ENCODE measurements at places on chromosomes 16 and 17. TPM values are rescaled to one million over a fixed set of nuclear protein-coding genes. Genes with fewer than 3 reads are reported as not detected.

PPP1R1B gene
- not detected for total RNA-seq

KRTAP2-1 gene
- not detected for total RNA-seq

- no peak for DNase-seq
Observed at GRCh38 chr16:74607962-74608356, 1.0 kb upstream of the GLG1 start.

DNA sequence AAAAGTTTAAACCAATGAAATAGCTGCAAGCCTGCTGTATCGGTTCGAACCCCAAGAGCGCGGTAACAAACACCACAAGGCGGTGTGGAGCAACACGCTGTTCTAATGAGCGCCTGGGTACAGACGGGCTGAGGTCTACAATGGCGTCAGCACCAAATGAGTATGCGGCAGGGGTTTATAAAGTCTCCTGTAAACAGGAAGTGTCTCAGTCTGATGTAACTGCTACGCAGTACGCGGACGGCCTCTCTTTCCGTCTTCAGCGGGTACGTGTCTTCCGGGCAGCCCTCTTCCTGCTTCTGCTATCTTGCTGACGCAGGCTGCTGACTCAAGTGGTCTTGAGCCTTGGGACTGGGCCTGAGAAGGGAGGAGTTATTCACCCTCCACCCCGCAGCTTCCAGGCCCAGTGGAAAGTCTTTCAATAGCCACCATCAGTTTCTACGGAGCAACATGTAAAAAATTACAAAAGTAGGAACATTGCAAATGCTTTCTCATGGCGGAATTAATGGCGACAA lies 40.5 kb upstream of the KCNJ2 start:
- DNase-seq: no peak

GRCh38 chr17:46756081-46756735 lies 62.3 kb downstream of the WNT3 start:
- no peak for DNase-seq

OTOA gene
- under 0.01 TPM for total RNA-seq

RHBDL1 gene
- total RNA-seq: 0.88 TPM

DNA sequence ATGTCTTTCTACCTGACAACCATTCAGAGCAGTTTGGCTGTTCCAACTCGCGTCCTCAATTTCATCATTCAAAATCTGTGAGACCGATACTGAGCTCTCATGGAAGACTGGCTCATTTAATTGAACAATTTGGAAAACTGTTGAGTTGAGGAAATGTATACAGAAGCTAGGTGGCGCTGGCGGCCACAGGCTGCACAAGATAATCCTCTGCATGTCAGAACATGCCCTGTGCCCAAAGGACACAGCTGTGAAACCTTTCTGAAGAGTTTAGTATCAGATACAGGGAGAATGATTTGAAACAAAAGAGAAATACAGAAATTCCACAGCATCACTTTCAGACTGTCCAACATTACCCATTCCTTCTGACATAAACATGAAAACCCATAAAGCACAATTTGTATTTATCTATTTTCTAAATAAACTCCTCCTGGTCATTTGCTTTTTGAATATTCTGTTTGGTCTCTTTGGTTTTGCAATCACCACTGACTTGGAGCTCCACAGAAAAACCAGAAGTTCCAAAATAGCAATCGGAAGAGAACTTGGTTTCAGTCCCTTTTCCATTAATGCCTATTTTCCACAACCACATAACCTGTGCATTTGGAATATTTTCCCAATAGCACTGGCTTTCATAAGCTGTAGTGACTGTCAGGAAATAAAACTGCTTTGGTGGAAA lies 192.8 kb downstream of the MAP2K6 start:
- no peak for DNase-seq

GNG13 gene
- total RNA-seq: not detected

GRCh38 chr16:89904606-89905510 lies 13.8 kb upstream of the MC1R start:
- DNase-seq: peak; percentile 60

GRCh38 chr17:64580384-64581315 lies 73.9 kb downstream of the CEP95 start:
- no peak for DNase-seq

- DNase-seq: peak; percentile 96
Observed at GRCh38 chr17:63974594-63975192, 2.0 kb upstream of the SCN4A start.

DNA sequence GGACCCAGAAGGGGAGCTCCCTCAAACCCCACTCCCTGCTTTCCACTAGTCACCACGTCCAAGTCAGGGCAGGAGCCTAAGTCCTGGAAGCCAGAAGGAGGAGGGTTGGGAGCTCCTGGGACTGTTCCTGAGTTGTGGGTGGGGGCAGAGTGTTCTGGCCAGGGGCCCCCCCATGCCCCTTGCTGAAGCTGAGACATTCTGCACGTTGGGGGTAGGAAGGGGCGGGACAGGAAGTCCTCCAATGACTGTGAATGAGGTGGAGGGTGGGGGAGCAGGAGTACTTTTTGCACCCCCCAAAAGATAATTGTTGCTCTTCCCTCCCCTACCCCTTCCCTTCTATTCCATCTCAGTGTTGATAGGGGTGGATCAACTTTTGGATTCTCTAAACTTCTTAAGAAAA lies 21.4 kb upstream of the C17orf113 start:
- DNase-seq: no peak

- no peak for DNase-seq
Observed at GRCh38 chr17:44912763-44913544, 2.3 kb downstream of the GFAP start.

DNA sequence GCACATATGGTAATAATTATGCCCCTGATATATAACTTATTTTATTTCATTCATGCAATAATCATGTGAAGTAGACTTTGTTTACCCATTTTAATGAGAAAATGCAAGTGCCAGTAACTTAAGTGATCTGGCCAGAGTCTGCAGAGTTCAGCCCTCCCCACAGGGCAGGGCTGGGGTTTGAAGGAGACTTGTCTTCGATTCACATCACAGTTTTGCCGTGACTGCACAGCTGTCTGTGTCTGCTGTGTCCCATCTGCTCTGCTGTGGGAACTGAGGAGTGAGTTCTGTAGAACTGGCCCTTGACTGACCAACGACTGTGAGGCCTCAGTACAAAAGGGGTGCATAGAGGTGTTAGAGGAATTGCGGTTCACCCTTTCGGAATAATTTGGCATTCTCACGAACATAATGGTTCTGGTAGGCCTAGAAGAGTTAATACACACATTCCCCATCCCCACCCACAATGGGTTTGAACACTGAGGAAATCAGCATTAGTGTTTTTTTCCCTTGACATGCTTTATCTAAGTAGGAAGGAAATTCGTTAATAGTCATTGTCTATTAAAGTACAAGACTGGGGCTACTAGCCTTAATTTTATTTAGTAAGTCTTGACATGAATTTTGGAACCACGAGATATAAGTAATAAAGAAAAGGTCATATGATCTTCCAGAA lies 113.6 kb upstream of the MON1B start:
- DNase-seq: peak; percentile 63

DNA sequence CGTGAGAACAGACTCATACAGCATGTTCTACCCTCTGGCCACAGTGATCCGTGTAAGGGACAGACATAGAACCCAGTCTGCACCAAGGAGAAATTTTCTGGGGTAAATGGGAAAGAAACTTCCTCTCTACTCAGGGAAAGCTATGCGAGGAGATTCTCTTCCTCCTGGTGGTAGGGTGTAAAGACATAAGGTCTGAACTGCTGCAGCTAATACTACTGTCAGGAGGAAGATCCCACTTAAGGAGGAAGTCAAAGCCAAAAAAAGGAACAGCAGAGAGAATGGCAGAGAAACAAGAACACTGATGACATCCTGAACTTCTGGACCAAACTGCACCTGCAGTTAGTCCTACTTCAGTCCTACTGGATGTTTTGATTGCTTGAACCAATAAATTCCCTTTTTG lies 7.1 kb upstream of the TM4SF5 start:
- no peak for DNase-seq

GRCh38 chr16:84819644-84820304 lies at the start of gene CRISPLD2:
CRISPLD2 (plus strand) TSS chr16:84819985; CDS start chr16:84838496, 18,511 bp downstream.
- DNase-seq: peak; percentile 99

ITGAL gene
- not detected for total RNA-seq

GRCh38 chr16:85911251-85911930 lies 12.4 kb downstream of the IRF8 start:
- no peak for DNase-seq

DNA sequence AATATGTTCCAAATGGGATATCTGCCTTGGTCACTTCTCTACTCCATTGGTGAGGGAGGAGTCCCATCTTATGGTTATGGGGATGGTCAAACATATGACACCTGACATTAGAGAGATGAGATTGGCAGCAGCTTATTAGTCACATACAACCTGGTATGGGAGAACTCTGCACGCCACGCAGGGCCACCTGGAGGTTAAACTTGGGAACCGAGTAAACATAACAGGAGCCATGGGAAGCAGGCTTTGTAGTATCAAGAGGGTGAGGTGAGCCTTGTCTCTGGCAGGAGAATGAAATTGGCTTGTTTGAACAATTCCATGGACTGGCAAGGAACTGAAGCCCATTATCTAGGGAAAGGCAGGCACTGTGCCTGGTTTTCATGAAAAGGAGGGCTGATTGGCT lies 238.7 kb upstream of the ELAC2 start:
- DNase-seq: no peak

GRCh38 chr16:27302126-27302525 lies 11.6 kb upstream of the IL4R start:
- DNase-seq: no peak

DNA sequence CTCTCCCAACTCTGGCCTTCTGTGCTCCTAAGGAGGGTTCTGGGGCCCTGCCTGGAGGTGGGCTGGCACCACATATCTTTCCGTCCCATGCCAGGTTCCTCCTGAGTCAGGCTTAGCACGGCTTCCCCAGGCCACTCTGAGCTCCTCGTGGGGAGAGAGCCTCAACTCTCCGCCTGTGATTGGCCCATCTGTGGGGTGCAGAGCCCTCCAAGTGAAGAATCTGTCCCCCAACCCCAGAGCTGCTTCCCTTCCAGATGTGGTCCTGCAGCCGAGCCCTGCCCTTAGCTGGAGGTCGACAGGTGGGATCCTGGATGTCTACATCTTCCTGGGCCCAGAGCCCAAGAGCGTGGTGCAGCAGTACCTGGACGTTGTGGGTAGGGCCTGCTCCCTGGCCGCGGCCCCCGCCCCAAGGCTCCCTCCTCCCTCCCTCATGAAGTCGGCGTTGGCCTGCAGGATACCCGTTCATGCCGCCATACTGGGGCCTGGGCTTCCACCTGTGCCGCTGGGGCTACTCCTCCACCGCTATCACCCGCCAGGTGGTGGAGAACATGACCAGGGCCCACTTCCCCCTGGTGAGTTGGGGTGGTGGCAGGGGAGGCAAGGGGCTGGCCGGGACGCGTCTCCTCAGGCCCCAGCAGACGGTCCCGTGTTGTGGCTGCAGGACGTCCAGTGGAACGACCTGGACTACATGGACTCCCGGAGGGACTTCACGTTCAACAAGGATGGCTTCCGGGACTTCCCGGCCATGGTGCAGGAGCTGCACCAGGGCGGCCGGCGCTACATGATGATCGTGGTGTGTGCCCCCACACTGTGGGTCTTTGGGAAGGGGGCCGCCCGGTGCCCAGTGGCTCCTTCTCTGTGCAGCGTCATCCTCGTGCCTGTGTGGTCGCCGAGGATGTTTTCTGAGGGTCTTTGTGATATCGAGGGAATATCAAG lies 6.9 kb downstream of the GAA start:
- peak; percentile 72 for DNase-seq

- DNase-seq: no peak
Observed at GRCh38 chr16:48188449-48189102, 32.8 kb upstream of the ABCC12 start.

KRT15 gene
- total RNA-seq: 0.72 TPM

- DNase-seq: no peak
Observed at GRCh38 chr16:65697521-65697920, 575.7 kb upstream of the CDH11 start.

DNA sequence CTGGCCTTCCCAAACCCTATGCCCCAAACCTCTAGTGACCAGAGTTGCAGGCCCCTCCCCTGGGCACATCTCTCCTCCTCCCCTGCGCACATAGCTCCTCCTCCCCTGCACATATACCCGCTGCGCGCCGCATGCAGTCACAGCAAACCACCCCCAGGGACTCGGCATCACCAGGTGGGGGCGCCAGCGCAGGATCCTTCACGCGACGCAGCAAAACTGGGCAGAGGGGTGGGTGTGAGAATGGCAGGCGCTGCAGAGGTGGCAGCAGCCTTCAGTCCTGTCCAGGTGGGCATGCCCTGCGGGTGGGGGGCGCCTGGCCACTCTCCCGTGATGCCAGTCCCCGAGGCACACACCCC lies 5.6 kb downstream of the CORO6 start:
- DNase-seq: peak; percentile 93

APOH gene
- total RNA-seq: not detected

- no peak for DNase-seq
Observed at GRCh38 chr17:28159004-28159403, 116.5 kb downstream of the NLK start.

DNA sequence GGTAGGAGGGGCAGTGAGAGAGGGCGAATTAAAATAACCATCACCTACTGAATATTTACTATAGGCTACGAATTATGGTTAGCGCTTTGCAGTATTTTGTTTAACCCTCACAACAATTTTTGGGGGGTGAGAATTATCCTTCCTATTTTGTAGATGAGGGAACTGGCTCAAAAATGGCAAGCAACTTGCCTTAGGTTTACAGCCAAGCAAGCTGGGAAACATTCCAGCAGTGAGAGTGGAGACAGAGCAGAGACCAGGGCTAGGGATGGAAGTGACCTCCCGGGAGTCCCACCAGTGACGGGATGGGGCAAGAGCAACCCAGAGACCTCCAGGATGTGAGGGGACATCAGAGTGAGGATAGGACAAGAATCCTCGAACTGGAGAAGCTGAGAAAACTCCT lies 352 bp upstream of the VMO1 start:
- peak; percentile 82 for DNase-seq

GRCh38 chr17:8900626-8901585 lies 33.4 kb upstream of the PIK3R6 start:
- DNase-seq: no peak

DNA sequence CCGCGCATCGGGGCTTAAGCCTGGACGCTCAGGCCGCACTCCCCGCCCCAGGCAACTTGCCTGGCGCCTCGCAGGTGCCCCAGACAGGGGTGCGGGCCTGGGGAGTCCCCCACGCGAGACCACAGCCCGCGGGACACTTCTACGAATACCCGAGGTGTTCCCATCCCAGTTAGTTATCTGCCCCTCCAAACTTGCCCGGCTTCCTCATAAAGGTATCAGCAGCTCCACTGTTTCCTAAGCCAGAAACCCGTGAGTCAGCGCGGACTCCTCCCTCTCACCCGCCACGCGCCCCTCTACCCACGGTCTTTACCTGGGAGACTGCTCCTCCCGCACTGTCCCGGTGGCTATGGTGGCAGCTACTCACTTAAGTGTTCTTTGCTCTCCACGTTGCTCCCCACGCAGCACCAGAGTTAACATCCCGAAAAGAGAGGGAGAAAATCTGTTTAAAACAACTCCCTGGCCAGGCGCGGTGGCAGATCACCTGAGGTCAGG lies 1.0 kb upstream of the CREBBP start:
- no peak for DNase-seq

- peak; percentile 30 for DNase-seq
Observed at GRCh38 chr17:42798011-42798382, 507 bp downstream of the COA3 start.

- DNase-seq: no peak
Observed at GRCh38 chr17:71779482-71779881, 341.3 kb upstream of the SOX9 start.

- DNase-seq: no peak
Observed at GRCh38 chr16:77963185-77964044, 58.9 kb upstream of the CLEC3A start.

Measured in osteoblast (primary cell).